Head of caudate nucleus (tissue), 42 donors: ENCODE measurements at places on chromosomes 2 and 18.

GRCh38 chr2:165725421-165725820 lies 68.6 kb downstream of the GALNT3 start:
- DNase-seq: no peak

DNA sequence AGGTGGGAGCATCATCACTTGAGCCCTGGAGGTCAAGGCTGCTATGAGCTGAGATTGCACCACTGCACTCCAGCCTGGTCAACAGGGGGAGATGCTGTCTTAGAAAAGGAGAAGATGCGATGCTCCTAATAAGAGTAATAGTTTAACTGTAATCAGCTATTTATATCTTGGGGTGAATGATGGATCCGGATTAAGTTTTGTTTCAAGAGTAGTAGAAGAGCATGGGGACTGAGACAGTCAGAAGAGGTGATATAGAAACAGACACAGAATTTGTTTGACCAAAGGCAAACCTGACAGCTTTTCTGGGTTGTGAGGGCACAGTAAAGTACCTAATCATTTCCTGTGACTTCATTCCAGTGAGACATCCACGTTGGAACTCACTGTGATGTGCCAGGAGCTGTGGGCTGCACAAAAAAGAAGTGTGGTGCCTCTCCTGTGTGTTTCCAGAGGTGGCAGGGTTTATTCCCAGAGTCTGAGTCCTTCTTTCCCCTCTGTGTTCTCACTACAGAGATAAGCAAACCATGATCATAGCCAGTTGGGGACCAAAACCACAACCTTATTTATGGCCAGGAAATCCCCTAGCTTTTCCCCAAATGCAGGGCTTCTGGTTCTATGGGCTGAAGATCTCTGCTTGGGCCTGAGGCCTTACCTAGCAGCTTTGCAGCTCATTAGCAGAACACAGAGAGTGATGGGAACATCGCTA lies 113.7 kb downstream of the XRCC5 start:
- no peak for DNase-seq

DNA sequence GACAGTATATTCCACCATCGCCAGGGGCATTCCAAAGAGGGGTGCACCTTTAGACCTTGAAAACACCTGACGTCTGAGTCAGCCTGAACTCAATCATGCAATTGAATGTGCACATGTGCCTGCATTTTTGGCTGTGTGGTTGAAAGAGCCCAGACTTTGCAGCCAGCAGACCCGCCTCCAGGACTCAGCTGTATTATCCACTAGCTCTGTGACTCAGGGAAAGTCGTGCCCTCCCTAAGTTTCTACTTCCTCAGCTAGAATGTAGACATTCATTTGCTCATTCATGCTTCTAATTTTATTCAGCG lies 94.2 kb downstream of the LRRC30 start:
- DNase-seq: no peak

- no peak for DNase-seq
These were observed 44.9 kb downstream of the RBBP8 start for GRCh38 chr18:22977847-22978701.

DNA sequence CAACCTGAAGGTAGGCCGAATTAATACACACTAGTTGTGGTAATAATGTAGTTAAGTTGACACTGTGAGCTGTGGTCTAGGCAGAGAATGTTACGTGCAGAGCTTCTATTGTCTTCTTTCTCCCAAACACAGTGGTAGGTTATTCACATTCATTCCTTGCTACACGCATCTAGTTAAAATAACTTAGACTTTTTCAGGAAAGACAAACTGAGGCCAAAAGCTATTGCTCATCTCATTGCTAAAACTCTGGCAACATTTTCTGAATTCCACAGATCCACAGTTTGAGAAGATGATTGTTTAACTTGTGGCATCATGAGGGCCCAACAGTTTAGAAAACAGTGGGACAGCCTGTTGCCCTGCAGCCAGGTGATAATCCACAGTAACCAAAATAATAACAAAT lies 850.4 kb upstream of the FSHR start:
- no peak for DNase-seq
